ENCODE measurements at places on chromosomes 4 and X.
A peak's percentile ranks its signal among the peaks of the same experiment; 100 is the strongest.

DNA sequence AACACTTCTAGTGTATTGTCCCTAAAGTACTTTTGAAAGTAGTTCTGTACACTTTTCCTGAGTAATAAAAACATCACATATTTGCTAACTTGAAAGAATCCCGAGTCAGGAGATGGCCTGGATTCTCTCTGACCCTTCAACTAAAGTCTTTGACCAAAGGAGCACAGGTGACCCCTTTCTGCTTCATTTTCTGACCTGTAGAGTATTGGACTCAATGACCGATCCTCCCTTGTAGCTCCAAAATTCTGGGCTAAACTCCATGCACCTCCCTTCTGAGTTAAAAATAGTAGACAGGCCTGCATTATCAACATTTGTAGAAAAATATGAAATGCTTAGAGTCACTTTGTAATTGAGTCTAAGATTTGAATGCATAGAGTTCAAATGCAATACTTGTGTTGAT lies 4.0 kb upstream of the TAPT1 start:
- DNase-seq: no peak

- DNase-seq: no peak
Measured at GRCh38 chrX:68462197-68462596, 28.9 kb upstream of the OPHN1 start.

DNA sequence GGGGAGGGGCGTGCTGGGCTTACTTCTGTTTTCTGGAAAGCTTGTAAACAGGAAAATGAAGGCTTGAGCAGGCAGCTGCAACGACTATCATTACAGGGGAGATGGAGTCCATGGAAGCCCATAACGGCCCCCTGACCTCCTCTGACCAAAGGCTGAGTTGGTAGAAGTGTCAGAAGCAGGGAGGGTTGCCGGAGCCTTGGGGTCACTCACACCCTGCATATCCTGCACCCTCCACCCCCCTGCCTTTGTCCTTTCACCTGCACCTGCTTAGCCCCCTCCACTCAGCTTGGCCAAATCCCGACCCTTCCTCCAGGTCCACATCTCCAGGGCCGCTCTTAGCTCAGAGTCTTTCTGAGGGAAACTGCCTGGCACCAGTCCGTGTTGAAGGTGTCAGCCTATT lies 12.5 kb upstream of the MSX1 start:
- no peak for DNase-seq

- DNase-seq: no peak
Measured at GRCh38 chrX:15207384-15207783, 62.5 kb downstream of the ASB9 start.

GRCh38 chr4:32440391-32440790 lies 1720.2 kb downstream of the PCDH7 start:
- no peak for DNase-seq

DNA sequence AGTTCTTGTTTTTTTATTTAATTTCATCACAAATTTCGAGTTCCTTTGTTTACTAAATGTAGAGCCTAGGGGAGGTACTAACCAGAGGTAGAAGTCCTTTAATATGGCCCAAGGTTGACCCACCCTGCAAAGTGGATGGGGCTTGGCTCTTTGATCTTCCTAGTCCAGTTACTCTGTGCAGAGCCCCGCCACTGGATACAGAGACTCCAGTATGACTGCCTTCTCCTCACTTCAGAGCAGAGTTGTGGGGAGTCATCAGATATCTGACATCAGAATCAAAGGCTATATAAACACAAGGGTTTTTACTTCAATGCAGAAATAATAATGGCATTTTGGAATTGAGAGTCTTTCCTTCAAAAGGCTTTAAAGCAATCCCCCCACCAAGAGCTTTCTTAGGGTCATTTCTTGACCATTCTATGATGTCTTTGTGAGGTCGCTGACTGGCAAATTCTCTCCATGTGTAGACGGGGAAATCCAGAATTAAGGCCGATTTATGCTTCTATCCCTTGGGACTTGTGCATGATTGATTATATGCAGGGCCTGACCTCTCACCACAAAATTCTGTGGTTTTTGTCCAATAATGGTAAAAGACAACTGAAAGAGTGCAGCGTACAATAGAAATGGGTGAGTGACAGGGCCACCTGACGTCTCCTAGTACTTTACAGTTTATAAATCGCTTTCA lies 88.3 kb upstream of the CITED1 start:
- DNase-seq: no peak

GRCh38 chr4:145921231-145921630 lies 17.4 kb downstream of the ZNF827 start:
- DNase-seq: no peak

DNA sequence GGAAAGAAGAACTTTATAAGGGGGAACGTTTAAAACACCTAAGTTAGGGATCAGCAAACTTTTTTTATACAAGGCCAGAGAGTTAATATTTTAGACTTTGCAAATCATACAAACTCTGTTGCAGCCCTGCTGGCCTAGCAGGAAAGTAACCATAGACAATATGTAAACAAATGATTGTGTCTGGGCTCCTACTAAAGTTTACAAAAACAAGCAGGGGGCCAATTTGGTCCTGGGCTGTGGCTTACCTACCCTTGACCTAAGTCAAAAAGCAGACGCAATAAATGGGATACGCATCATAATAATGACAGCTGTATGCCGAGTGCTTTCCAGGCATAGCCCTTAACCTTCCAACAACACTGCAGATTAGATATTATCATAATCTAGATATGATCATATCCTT lies 4.9 kb downstream of the TASL start:
- DNase-seq: no peak

DNA sequence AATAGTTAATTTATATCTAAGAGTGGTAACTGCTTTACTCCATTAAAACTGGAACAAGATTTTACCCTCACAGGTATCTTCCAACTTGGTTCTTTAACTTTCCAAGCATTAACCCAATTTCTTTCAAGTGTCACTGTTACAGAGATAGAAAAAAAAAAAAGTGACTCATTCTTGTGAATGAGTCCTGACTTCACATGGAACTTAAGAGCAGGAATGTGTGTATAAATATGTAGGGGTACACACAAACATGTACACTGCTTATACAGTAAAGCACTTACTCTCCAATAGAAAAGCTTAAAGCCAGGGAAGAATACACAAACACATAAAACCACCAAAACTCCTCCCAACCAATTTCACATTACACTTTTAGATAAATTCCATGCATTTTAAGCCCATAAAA lies 38.8 kb downstream of the TAPT1 start:
- no peak for DNase-seq

DNA sequence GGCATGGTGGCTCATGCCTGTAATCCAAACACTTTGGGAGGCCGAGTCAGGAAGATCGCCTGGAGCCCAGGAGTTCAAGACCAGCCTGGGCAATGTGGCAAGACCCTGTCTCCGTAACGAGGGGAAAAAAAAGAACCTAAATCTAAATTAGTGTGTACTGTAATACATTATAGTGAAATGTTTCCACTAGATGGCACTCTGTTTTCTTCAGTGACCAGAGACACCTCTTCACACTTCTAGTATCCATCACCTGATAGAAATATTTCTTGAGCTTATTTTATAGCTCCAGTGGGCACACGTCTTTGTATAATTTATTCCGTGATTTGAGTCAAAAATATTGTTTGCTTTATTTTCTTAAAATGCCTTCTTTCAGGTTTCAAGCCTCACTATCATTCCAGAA lies 600.9 kb upstream of the DIPK2B start:
- DNase-seq: no peak

DNA sequence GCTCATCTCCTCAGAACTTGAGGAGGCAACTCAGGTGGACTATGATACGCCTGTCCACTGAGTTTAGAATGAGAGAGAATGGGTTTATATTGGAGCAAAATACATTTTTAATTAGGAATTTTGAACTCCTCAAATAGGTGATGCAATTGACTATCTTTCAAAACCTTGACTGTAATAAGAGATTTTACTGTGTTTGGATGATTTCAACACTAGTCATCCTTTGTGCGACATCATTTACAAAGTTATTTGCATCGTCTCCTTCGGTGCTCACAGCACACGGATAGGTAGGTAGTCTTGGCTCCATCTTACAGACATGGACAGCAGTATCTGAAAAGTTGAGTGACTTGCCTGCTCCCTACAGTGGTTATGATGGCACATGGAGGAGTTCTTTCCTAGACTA lies 67.0 kb downstream of the AASDH start:
- no peak for DNase-seq

DNA sequence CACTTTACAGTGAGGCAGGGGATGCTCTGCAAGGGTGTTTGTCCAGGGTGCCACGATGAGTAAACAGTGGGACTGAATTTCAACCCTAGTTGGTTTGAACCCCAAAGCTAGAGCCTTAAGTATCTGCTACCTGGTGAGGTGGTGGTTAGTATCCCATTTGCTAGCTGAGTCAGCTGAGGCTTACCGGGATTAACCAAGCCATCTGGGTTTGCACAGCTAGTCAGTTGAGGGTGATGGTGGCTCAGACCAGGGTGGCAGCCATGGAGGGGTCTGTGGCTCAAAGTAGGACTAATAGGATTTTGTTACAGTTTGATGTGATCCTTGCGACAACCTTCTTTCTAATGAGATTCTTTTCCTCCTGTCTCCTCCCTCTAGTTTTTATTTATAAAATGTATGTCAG lies 1.9 kb downstream of the EVC start:
- DNase-seq: no peak

DNA sequence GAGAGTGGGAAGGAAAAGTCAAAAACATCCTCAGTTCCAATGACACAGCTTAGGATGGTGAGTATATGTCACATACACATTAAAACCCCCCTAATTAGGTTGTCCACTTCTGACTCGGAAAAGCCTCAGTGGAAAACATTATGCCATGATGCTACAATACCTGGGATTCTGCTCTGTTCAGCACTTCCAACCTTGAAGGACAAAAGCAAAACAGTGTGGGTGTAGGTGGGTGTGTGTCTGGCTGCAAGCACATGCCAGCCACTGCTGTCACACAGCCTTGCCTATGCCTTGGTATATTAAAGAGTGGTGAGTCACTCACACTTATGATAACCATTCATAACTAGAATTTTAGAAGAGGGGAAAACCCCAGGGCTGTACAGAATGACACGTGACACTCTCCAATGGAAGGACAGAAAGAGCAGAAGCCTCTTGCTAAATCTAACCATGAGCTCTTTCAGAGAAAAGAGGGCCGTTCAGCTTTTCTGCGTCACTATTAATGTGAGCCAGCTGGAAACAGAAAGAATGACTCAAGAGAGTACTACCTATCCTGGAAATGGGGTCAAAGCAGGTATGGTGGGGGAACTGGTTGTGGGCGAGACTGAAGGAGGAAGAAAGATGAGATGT lies 159.6 kb downstream of the TET2 start:
- peak; percentile 82 for DNase-seq

- DNase-seq: no peak
Measured at GRCh38 chrX:56025872-56026571, 206.1 kb upstream of the KLF8 start.

GRCh38 chrX:130680164-130681035 lies 222.6 kb downstream of the ENOX2 start:
- DNase-seq: no peak

DNA sequence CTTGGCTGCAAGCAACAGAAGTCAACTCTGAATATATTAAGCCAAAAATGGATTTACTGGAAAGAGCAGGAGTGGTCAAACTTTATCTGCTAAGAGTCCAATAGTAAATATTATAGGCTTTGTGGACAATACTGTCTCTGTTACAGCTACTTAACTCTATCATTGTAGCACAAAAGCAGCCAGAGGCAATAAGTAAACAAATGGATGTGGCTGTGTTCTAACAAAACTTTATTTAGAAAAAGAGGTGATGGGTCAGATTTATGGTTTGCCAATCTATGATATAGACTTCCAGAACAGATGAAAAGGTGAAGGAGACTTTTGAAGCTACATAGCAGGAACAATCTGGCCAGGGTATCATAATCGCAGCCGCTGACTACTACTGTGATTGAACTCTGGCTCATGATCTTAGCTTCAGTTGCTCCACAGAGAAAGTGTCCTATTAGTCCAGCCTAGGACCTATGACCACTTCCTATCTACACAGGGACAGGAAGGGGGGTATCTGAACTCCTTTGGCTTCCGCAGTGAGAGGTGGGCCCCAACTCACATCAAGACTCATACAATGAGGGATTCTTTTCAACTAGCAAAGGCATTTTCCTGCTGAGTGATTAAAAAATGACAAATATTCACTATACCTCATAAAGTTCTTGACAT lies 154.9 kb downstream of the ATG4A start:
- DNase-seq: no peak

DNA sequence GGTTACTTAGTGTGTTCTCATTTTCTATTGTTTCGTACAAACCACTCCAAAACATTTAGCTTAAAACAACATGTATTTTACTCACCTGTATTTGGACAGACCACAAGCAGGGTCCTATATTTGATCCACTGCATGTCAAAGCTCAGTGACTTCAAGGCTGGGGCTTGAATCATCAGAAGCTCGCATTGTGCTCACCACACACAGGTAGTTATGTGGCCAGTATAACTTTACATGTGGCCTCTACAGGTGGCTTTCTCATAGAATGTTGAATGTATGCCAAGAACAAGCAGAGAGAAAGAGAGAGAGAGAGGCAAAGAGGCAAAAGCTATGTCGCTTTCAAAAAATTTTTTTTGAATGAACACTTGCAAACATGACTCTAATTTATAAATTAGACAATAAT lies 107.6 kb downstream of the QRFPR start:
- DNase-seq: no peak

GRCh38 chr4:158461336-158461735 lies 60.3 kb upstream of the RXFP1 start:
- no peak for DNase-seq

DNA sequence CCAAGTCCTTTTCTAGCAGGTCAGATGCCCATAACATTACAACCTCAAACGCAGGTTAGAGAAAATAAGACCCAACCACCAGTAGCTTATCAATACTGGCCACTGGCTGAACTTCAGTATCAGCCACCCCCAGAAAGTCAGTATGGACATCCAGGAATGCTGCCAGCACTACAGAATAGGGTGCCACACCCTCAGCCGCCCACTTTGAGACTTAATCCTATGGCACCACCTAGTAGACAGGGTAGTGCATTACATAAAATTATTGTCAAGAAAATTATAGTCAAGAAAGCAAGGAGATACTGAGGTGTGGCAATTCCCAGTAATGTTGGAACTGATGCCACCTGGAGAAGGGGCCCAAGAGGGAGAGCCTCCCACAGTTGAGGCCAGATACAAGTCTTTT lies 19.9 kb upstream of the TRIM61 start:
- no peak for DNase-seq
